Activated T-cell treated with anti-CD3 and anti-CD28 coated beads for 24 hours (primary cell): ENCODE measurements at places on chromosomes 16 and 17.

GRCh38 chr16:86217891-86218270, 292.4 kb upstream of the FOXF1 start:
- DNase-seq = no peak

DNA sequence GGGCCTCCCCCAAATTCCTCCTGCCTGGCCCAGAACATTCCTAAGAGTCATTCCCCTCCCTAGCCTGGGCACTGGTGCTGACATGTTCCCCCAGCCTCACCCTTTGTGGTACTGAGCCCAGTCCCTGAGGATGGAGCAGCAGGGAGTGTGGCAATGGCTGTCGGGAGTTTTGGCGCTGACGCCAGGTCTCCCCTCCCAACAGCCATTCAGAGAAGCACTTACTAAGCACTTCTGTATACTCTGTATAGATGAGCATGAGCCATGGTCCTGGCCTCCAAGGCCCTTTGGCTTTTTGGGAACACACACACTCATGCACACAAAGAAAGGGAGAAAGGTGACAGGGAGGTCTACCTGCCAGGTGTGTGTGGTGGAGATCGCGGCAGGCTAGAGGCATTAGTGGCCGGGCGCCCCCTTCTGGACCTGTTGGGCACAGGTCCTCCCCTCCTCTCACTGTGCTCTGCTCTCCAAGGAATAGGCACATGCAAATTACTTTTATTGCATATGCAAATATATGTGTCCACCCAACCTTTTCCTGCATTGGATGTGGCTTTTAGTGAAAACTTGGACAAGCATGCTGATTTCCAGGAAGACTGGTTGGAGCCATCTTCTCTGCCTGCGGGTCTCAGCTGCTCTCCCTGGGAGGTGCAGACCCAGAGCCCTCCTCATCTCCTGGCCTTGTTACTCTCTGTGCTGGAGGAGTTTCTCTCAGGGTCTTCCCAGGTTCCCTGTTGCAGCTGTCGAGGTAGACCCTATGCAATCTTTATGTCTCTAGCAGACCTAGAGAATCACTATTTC, 17.4 kb upstream of the C17orf107 start:
- peak; percentile 32 for DNase-seq

DNA sequence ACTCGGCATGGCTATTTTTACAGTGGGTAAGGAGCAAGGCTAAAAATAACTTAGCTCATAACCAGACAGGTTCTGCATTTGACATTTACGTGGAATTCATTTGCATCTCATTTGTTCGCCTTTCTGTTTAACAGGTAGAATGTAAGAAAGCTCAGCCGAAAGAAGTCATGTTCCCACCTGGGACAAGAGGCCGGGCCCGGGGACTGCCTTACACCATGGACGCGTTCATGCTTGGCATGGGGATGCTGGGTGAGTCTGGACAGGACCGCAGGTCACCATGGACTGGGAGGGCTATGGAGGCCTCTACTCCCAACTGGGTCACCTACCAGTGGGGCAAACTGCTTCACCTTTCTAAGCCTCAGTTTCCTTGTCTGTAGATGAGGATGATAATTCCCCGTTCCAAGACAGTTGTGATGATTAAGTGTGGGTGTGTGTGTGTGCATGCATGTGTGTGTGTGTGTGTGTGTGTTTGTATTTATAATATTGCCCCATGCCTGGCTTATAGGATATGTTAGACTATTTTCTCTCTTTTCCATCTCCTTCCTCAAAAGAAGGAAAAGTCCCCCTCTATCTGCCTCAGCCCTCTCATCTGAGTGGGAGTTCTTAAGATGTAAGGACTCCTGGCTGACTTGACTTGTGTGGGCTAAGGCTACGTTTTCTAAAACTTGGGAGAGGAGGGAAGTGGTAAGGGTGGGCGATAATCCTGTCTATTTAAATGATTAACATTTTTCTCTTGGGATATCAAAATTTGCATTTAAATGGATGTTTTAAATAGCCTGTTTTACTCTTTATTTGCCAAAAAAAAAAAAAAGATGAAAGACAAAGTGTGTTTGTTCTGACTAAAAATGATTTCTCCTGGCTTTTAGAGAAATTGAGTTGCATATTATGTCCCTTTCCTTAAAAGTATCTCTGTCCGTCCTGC, 129.0 kb downstream of the CCDC182 start:
- DNase-seq = no peak

- no peak for DNase-seq
These were observed 19.7 kb upstream of the SPPL2C start for GRCh38 chr17:45824901-45825492.

DNA sequence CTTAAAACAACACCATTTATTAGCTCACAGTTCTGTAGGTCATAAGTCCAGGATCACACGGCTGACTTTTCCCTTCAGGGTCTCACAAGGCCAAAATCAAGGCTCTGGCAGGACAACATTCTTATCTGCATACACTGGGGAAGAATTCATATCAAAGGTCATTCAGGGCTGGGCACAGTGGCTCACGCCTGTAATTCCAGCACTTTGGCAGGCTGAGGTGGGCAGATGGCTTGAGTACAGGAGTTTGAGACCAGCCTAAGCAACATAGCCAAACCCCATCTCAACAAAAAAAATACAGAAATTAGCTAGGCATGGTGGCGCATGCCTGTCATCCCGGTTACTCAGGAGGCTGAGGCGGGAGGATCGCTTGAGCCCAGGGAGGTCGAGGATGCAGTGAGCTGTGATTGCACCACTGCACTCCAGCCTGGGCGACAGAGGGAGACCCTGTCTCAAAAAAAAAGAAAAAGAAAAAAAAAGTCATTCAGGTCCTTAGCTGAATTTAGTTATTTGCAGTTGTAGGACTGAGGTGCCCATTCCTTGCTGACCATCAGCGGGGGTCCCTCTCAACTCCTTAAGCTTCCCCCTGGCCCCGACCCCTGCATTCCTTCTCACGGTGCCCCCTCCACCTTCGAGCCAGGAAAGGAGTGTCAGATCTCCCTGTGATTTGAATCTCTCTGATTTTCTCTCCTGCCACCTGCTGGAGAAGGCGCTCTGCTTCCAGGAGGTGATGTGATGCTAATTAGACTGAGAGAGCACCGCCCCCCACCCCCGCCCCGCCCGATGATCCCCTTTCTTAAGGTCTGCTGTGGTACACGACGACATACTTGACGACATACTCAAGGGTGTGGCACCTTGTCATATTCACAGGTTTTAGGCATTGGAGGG, 91.8 kb upstream of the CLEC18A start:
- no peak for DNase-seq
